Islet precursor cell (in vitro differentiated cells): ENCODE measurements at places on chromosomes 13 and 19.

GRCh38 chr13:99267927-99268326, 9.7 kb upstream of the GPR18 start:
- DNase-seq: no peak

GRCh38 chr13:52896827-52897659, 48.6 kb upstream of the PCDH8 start:
- DNase-seq: peak; percentile 69

DNA sequence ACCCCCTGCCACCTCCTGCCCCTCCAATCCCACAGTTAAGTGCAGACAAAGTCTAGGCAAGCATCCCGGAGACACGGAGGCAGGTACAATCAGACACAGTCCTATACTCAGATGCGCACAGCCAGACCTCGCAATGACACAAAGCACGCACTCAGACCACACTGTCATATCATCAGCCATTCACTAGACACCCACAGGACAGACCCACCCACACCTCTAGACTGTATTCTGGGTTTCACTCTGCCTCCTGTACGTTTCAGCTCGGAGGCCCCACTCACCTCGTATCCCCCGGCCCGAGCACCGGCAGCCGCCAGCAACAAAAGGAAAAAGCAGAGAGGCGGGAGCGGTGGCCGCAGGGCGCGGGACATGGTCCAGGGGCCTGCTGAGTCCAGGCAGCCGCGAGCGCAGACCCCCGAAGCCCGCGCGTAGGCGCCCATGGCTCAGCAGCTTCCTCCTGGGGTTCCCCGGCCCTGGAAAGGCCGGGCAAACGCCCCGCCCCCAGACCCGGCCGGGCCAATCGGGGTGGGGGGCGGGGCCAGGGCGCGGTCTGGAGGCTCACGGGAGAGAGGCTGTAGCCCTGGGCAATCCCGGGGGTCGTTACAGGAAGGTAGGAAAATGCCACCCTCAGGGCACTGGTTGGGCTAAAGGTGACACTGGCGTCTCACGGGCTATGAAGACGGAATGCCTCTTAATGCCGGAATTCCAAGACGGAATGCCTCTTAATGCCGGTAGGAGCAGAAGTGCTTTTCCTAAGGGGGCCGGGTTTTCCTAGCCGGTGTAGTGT, at the start of the genes MAN2B1 and WDR83:
TSS of gene MAN2B1 (minus strand) at position 478 of the 784 bp plus-strand sequence. CDS start at position 437, 41 bp downstream.
TSS of gene WDR83 (plus strand) at position 543 of the 784 bp plus-strand sequence. CDS start 2,984 bp downstream, outside the sequence.
- DNase-seq: peak; percentile 90

DNA sequence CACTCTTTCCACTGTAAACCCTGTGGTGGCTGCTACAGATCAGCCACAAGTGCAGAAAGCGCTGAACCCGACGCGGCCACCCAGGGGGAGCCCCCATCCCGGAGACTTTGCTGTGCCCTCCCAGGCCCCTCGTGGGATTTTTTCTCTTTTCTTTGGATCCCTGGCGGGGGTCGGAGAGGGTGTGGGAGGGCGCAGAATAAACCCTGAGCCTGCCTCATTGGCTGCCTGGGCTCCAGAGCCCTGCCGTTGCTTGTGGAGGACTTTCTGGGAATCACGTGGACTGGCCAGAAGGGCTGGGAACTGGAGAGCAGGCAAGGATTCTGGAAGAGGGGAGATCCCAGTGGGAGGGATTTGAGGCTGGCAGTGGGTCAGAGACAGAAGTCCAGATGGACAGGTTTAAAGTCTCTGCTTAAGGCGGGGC, 24.9 kb downstream of the GADD45B start:
- DNase-seq: no peak

DNA sequence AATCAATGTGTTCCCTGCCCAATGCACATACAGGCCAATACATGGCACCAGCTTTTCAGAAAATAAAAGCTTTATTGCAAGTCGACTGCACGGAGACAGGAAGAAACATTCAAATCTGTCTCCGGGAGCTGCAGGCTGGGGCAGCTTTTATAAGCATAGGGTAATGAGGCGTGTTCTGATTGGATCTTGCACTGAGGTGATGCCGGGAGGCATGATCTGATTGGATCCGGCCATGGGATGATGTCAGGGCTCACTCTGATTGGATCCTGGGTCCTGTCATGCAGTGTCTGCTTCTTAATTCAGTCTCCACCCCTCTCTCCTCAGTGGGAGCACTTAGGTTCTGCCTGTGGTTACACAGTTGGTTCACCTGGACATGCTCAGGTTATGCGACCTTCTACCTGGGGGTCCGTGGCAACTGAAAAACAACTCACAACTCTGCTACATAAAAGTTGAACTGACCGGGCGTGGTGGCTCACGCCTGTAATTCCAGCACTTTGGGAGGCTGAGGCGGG, 11.8 kb upstream of the FBN3 start:
- DNase-seq: no peak

DNA sequence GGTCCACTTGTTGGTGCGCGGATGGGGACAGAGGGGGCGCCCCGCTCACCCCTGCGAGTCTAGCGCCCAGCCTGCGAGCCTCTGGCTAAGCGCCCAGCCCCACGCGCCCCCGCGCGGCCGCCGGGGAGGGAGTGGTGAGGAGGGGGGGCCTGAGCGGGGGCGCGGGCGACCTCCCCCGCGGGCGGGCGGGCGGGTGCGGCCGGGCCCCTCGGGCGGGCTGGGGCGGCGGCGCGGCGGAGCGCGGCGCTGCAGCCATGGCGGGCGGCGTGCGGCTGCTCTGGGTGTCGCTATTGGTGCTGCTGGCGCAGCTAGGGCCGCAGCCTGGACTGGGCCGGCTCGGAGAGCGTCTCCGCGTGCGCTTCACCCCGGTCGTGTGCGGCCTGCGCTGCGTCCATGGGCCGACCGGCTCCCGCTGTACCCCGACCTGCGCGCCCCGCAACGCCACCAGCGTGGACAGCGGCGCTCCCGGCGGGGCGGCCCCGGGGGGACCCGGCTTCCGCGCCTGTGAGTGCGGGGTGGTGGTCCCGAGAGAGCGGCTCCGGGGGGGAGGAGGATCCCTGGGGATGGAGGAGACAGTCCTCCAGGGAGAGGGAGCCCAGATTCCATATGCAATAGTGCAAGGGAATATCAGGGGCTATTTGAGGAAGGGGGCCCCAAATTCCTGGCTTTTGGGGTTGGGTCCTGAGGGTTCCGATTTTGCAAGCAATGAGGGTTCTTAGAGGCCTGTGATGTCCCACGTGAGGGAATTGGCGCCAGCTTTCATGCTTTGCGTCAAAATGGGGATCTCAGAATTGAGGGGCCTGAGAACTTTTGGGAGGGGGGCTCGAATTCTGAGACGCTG, at the start of gene LTBP4:
TSS of gene LTBP4 (plus strand) at position 236 of the 841 bp plus-strand sequence. CDS start at position 255, 19 bp downstream.
- DNase-seq: peak; percentile 61

- DNase-seq: no peak
These were observed 204.4 kb downstream of the MZT1 start for GRCh38 chr13:72523049-72523448.

DNA sequence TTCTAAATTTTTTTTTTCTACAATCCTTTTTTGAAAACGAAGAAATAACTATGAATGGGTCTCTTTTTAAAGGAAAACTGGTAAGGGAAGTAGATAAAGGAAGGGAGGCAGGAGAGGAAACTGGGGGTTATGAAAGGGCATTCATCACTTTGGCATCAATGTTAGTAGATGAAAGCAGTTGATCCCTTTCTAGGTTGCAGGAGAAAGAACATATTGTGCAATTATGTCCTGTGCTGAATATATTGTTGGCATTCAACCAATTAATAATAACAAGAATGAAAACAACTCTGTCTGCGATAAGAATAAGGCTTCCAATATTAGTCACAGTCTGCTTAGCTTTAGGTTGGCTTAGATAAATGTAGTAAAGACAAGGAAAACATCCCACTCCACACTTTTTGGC, 796.8 kb upstream of the KLHL1 start:
- DNase-seq: no peak

- no peak for DNase-seq
These were observed 58.1 kb downstream of the ZNF536 start for GRCh38 chr19:30430206-30430734.

DNA sequence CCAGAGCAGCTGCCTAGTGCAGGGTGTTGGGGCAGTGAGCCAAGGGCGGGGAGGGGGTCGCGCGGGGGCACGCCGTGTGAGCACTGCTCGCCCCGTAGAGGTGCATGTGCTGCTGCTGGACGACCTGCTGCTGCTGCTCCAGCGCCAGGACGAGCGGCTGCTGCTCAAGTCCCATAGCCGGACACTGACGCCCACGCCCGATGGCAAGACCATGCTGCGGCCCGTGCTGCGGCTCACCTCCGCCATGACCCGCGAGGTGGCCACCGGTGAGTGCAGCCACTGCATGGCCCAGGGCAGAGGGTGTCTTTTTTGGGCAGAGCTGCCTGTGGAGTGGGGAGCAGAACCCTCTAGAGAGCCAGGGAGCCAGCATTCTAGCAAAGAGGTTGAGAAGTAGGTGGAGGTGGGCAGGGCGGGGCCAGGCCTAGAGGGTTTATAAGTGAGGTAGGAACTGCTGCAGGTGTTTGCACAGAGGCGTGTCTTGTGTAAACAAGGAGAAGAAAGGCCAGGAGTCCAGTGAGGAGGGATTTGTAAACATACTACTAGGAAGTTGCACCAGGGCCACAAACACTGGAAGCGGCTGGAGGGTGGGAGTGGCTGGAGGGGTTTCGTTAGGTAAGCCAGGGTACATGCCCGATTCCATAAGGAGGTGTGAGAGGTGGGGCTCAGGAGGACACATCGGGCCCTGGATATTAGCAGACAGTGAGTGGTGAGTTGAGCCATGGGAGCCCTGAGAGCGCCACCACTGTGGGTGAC, 21.3 kb downstream of the ARHGEF1 start:
- DNase-seq: no peak

DNA sequence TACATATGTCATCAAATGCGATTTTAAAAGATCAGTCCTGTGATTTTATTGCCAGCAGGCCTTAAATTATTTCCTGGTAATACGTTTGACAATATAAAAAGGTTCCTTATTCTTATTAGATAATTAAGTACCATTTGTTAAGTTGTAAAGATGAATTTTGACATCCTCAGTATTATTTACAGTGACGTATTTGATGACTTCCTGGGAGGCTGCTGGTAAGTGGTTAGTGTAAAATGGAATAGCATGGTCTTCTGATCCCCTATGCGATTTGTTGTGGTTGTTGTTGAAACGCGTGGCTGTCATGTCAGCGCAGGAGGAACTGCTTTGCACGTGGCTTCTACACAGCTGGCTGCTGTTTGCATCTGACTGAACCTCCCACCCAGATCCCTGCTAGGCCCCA, 99.7 kb downstream of the DCLK1 start:
- no peak for DNase-seq

GRCh38 chr13:35157143-35157755, 215.2 kb downstream of the NBEA start:
- no peak for DNase-seq

GRCh38 chr13:95833126-95833525, 156.2 kb downstream of the DNAJC3 start:
- DNase-seq: no peak

DNA sequence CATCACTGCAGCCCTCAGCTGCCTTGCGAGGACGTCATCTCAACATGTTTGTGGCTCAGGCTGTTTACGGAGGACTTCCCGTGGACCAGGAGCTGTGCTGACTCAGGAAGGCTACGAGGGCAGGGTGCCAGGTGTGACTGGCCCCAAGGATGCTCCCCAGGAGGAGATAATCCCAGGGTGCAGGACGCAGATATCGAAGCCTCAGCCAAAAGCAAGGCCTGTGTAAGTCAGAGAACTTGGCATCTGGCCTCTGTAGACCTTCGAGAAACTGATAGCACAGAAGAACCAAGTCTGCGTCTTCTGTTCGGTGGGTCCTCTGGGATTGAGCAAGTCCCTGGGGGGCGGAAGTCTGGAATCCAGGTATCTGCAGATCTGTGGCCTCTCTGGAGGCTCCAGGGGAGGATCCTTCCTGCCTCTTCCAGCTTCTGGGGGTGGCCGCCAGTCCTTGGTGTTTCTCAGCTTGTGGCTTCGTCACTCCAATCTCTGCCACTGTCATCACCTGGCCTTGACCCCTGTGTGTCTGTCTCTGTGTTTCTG, 2.6 kb upstream of the DOHH start:
- DNase-seq: no peak

DNA sequence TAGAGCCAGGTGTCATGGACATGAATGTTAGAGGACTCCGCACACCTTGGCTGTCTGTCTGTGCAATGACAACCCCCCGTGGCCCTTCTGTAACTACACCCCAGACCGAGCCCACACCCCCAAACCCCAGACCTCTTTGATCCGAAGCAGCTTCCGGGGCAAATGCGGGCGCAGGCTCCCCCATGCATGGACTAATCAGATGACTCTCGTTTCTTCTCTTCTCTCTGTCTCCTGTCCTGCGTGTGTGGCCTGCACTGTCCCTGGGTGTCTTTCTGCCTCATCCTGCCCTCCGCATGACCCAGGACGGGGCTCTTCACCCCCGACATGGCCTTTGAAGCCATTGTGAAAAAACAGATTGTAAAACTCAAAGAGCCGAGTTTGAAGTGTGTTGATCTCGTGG, 38.9 kb downstream of the TMED1 start:
- no peak for DNase-seq

GRCh38 chr19:45400192-45400591, 4.7 kb downstream of the PPP1R13L start:
- DNase-seq: no peak

- DNase-seq: peak; percentile 55
These were observed 307.6 kb downstream of the GPC6 start for GRCh38 chr13:93534181-93534700.
